Stimulated activated CD4-positive, alpha-beta T cell treated with anti-CD3 and anti-CD28 coated beads, Interleukin-1b, Interleukin-23, amount 100 ng/mL, for 4 hours (primary cell): ENCODE measurements at places on chromosomes 7 and 10.

- no peak for DNase-seq
These were observed 16.8 kb downstream of the HK1 start for GRCh38 chr10:69295027-69295636.

DNA sequence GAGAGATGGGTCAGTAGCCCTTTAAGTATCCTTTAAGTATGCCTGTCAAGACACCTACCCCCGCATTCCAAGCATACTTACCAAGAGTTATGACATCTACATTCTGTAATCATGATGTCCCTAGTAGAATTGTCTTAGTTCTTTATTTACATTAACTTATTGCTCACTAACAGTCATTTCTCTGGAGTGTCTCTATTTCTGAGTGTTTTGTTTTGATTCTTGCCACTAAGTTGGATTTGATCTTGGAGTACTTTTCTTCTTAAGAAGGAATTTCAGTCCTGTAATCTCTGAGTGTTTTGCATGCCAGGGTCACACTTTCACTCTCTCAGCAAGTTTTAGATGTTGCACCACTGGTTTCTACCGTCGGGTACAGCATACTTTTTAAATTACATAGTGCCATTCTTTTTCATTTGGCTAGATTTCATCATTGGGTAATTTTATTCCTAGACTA lies 1053.9 kb downstream of the KCNMA1 start:
- no peak for DNase-seq

- DNase-seq, result no peak
These were observed 36.4 kb upstream of the CHCHD3 start for GRCh38 chr7:133118261-133118660.

DNA sequence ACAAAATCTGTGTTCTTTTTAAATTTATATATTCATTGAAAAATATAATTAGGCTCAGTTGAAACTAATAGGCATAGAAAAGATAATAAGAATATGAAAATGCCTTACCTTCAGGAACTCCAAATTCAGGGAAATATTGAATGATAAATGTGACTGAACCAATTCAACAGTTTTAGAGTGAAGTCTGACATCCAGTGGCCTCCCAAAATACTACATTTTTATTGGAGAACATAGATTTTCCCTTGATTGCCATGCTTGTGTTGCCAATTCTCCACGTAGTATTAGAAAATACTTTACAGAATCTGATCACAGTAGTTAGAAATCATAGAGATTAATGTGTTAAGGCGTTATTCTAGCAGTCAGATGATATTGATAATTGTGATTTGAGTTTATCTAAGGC lies 1246.7 kb downstream of the GATA3 start:
- DNase-seq, result no peak

DNA sequence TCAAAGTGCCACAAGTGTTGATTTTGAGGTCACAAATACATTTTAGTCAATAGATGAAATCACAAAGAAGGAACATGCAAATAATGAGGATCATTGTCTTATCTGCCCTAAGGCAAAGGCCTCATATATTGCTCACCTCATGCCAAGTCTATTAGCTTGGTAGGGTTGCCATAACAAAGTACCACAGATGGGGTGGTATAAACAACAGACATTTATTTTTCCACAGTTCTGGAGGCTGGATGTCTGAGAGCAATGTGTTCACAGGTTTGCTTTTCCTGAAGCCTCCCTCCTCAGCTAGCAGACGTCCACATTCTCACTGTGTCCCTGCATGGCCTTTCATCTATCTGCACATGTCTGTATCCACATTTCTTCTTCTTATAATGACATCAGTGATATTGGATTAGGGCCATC lies 59.6 kb downstream of the RELN start:
- DNase-seq, result no peak

DNA sequence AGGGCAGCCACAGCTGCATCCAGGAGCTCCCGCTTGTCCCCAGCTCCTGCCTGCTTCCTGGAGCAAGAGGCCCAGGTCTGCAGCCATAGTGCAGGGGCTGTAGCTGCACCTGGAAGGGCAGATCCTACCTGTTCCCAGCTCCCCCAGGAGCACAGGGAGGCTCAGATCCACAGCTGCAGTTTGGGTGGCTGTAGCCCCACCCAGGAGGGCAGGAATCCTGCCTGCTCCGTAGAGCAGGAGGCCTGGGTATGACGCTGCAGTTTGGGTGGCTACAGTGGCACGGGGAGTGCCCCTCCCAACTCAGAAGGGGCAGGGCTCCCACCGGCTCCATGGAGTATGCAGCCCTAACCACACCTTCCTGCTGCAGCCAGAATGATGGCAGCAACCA lies 26.7 kb upstream of the CDCA7L start:
- no peak for DNase-seq

GRCh38 chr10:2714597-2714996 lies 352.8 kb upstream of the PFKP start:
- DNase-seq, result no peak

DNA sequence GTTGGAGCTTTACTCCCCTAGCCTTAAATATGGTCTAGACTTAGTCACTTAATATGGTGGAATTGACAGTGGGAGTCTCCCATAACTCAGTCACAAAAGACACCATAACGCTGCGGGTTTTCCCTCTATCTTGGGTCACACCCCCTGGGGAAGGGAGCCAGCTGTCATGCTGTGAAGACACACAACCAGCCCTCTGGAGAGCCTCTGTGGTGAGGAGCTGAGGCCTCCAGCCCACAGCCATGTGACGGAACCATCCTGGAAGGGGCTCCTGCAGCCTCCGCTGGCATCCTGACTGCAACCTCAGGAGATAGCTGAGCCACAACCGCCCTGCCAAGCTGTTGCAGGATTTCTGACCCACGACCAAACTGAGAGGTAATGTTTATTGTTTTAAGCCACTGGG lies 37.9 kb downstream of the PAXIP1 start:
- no peak for DNase-seq

GRCh38 chr7:154953006-154953684 lies 49.8 kb downstream of the PAXIP1 start:
- peak; percentile 57 for DNase-seq

GRCh38 chr7:38880035-38880434 lies 29.0 kb downstream of the VPS41 start:
- DNase-seq, result no peak

- no peak for DNase-seq
These were observed 18.4 kb downstream of the IFT22 start for GRCh38 chr7:101303102-101303701.
